Activated CD8-positive, alpha-beta memory T cell treated with anti-CD3 and anti-CD28 coated beads for 4 hours (primary cell): ENCODE measurements at places on chromosomes 12 and 14.

DNA sequence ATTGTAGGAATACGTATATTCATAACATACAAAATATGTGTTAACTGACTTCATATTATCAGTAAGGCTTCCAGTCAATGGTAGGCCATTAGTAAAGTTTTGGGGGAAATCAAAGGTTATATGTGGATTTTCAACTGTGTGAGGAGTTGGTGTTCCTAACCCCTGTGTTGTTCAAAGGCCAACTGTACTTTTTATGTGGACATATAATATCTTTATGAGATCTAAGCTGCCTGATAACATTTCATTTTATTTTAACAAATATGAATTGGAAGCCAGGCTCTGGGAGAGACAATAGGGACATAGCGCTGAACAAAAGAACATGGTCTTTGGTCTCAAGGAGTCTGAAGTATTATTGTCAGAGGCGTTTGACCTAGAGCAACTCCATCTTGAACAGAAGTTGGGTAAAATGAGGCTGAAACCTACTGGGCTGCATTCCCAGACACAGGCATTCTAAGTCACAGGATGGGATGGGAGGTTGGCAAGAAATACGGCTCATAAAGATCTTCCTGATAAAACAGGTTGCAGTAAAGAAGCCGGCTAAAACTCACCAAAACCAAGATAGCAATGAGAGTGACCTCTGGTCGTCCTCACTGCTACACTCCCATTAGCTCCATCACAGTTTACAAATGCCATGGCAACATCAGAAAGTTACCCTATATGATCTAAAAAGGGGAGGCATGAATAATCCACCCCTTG, 147.2 kb downstream of the KSR2 start:
- no peak for DNase-seq

- DNase-seq, result no peak
Observed at GRCh38 chr12:114441039-114441383, 35.1 kb upstream of the TBX5 start.

DNA sequence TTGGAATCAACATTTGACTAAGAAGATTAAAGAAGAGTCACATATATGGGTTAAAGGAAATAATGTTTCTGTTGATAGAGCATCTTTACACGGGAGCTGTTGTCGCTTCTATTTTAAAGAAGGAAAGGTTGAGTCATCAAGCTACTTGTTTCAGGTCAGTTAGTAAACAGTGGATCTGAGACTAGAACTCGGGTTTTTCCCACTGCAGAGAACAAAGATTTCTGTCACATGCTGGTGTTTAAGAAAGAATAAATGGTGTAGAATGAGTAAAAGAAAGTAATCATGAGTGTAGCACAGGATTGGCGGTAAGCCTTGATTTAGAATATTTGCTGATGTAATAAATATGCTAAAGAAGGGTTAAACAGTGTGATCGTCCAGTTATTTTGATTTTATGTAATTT, 455.5 kb downstream of the AEBP2 start:
- no peak for DNase-seq

- no peak for DNase-seq
Observed at GRCh38 chr12:105067511-105068031, 16.7 kb downstream of the ALDH1L2 start.

DNA sequence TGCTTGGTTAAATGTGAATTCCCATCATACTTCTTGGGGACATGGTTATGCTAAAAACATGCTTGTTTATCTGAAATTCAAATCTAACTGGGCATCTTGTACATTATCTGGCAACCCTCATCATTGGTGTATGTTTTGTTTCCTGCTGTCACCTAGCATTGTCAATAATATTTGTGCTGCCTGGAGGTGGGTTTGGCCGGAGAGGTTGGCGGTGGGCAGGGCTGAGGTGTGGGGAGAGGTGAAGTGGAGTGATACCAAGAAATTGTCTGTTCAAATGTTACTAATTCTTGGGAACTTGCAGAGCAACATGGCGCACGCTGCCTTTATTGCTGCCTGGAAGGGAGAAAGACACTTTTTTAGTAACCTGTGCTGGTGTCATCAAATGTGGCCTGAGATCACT, 280.5 kb downstream of the VRK1 start:
- DNase-seq, result no peak

GRCh38 chr14:35046751-35047536, 872 bp downstream of the FAM177A1 start:
- peak; percentile 9 for DNase-seq

GRCh38 chr12:105548626-105549025, 218.1 kb downstream of the C12orf75 start:
- no peak for DNase-seq

- DNase-seq, result no peak
Observed at GRCh38 chr14:72488514-72488913, 405.4 kb downstream of the DPF3 start.

DNA sequence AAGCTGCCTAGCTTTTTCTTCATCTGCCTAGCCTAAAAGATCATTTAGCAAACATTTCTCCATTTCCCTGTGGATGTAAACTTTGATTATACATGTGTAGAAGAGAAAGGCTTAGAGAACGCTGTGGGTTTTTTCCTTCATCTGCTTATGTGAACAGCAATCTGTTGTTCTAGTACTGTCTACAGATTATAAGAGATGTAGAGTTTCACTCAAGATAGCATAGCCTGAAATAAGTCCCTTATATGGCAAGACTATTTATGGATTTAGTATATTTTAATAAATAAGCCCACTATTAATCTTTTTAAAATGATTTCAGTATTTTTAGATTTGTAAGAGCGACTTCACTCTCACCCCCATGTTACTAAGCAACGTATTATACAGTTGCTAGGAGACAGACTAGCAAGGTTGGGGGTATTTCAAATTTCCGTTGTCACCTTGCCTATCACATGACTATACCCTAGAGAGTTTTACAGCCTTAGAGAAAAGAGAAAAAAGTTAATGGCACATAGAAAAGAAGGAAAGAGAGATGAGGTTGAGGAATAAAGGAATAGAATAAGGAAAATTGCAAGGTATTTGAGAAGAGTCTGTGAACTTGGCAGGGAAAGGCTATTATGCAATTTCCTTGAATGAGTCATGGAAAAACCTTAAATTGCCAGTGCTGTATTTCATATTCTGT, 12.2 kb upstream of the TUBA1A start:
- DNase-seq, result no peak

- DNase-seq, result peak; percentile 33
Observed at GRCh38 chr12:51846911-51847642, 1.4 kb downstream of the FIGNL2 start.

DNA sequence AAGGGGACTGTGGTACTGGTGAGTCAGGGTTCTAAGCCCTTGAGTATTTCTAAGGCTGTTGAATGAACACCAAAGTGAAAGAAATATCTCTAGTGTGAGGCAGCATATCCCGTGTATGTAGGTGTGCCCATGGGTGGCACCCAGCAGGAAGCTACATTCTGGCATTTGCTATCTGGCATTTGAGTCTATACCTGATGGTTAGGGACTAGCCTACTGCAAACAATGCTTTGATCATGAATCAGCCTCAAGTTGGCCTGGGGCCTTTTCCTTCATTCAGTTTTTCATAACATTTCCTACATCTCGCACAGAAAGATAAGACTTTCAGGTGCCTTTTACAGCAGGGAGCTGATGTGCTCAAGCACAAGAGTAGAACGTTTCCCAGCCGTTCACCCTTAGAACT, 85.7 kb upstream of the E2F7 start:
- no peak for DNase-seq

DNA sequence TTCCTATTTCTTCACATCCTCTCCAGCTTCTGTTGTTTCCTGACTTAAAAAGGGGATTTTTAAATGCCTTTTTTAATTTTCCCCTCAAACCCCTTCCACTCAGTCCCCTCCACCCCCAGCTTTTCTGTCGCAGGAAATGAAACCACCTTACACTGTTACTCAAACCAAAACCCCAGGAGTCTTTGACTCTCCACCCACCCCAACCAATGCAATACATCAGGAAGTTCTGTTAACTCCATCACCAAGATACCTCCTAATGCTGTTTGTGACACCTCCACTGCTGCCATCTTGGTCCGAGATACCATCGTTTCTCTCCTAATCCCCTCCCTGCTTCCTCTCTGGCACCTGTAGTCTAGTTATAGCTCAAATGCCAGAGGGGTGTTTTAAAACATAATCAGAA, 25.4 kb upstream of the CPM start:
- DNase-seq, result no peak

DNA sequence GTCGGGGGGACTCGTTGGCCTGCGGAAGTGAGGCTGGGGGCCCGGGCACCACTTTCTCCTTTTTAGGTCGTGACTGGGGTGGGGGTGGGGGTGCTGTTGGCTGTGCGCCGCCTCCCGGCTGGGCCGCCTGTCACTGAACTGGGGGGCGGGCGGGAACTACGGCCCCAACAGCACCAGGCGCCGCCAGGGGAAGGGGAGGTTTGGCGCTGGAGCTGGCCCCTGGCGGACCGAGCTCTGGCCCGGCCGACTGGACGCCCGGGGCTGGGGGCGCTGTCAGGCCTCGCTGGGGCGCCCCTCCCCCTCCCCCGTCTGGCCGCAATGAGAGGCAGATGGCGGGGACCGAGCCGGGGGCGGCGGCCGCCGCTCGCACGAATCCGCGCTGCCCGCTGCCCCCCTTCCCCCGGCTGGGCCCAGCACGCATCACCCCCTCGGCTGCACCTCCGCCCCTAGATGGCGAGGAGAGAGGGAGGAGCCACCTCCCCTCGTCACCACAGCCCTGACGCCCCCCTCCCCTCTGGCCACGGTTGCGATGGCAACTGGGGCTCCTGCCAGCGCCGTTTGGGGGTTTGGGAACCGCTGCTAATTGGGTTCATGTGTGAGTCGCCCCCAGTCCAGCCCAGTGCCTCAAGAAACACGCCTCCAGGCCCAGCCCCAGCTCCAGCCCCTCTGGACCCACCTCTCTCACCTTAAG, 723 bp downstream of the NFATC4 start:
- peak; percentile 17 for DNase-seq

DNA sequence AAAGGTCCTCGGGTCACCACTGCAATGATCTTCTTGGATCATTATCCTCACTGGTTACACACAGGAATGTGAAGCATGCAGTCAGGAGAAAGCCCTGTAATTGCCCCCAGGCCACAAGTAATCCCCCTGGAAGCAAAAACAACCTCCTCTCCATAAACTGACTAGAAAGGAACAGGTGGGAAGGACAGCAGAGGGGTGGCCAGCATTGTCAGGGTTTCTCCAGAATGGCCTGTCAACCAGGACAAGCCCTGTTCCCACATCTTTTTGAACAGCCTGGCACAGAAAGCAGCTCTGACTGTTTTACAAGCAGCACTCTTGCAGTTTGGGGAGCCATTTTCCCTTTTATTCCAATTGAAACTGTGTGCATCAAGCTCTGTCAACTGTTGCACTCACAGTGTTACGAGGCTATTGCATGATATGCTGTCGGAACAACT, 36.1 kb downstream of the TMCC3 start:
- DNase-seq, result no peak

GRCh38 chr12:131232036-131232435, 278.3 kb downstream of the ADGRD1 start:
- DNase-seq, result no peak

DNA sequence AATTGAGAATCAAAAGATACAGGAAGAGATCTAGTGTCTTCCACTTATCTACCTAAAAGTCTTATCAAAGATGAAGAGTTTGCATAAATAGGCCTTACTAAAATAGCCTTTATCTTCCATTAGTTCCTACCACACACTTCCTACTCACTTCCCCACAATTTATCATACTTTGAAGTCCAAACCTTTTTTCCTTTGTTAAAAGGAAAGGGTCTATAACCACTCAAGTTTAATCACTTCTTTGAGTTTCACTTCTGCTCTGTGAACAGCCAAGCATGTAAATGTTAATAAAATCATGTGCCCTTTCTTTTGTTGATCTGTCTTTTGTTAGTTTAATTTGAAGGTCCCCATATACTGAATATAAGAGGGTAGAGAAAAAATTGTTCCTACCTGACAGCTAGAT, 114.5 kb downstream of the PHLDA1 start:
- DNase-seq, result no peak

DNA sequence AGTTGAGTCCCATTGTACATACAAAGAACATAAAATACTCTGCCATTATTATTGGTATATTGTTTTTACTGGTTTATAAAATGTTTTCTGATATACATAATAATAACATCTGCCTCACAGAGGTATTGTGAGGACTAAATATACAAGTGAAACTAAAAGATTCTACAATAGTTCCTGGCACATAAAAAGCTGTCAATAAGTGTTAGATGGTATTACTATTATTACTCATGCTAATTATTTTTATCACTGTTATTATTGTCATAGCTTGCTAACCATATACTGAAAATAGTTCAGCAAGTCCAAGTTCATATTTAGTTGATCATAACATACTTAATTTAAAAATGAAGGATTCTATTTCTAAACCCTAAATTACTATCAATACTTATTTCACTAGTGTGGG, 34.4 kb downstream of the BTG1 start:
- no peak for DNase-seq

DNA sequence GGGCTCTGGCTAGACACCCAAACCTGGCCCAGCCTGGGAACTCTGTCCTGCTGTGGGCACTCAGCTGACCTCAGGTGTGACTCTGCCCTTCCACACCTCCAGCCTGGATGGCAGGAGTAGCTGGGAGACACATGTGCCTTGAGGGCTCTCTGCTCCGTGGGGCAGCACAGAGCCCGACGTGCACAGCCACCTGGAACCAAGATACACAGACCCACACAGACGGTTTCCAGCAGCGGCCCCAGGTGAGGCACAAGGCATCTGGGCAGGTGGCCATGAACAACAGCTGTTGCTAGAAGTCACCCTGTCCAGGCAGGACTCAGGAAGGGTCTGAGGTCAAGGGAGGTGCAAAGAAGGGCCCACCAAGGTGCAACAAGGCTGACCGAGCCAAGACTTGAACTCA, 5.9 kb downstream of the DEGS2 start:
- no peak for DNase-seq

DNA sequence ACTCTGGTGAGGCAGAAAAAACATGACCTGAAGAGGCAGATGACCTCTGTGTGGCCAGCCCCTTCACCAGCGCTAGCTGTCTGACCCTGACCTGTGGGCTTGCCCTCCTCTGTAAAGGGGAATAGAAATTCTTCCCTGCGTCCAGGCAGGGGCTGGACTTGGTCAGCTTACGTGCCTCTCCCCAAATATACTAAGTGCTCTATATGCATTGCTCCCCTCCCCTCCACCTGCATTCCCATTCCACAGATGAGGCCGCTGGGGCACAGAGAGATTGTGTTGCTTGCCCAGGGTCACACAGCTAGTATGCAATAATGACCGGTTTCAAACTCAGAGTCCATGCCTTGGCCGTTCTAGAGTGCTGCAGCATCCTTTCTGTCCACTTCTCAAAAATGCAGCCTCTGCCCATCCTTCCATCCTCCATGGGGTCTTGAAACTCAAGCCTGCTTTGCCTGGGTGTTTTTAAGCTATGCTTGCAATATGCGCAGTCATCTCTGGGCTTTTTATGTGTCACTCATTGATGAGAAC, 303.9 kb downstream of the CACNA1C start:
- no peak for DNase-seq

GRCh38 chr12:31861360-31861759, 97.9 kb upstream of the RESF1 start:
- no peak for DNase-seq

- DNase-seq, result no peak
Observed at GRCh38 chr12:27366621-27367020, 34.0 kb downstream of the BMAL2 start.

GRCh38 chr12:5267603-5268423, 164.1 kb upstream of the NTF3 start:
- no peak for DNase-seq

GRCh38 chr14:61524211-61524806, 171.0 kb upstream of the HIF1A start:
- no peak for DNase-seq

GRCh38 chr12:103441437-103442181, 54.2 kb downstream of the C12orf42 start:
- DNase-seq, result no peak

GRCh38 chr14:32090686-32091085, 13.6 kb downstream of the ARHGAP5 start:
- no peak for DNase-seq
